GM12878 (cell line): ENCODE measurements at places on chromosomes 16 and 17.

GRCh38 chr17:40095944-40096791 is 4.2 kb downstream of the NR1D1 start:
- H3K27ac ChIP-seq = peak overlapping the region; percentile 83
- peak overlapping the region; percentile 61 for H3K4me3 ChIP-seq
- DNase-seq = peak; percentile 99

DNA sequence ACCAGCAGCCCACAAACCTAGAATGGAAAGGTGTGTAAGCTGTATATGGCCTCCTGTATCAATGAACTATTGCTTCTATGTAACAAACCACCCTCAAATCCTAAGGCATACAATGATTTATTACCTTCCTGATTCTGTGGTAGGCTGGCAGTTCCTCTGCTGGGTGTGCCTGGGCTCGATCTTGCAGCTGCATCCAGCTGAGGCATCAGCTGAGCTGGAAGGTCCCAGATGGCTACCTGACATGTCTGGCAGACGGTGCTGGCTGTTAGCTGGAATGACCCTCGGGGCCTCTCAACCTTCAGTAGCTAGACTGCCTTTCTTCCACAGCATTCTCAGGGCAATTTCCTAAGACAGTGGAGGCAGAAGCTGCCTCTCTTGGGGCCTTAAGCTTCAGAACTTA is 152.7 kb downstream of the RAB11FIP4 start:
- no peaks in the 10 kb centered on the region for H3K36me3 ChIP-seq
- H3K4me3 ChIP-seq = no peak overlapping the region
- no peaks in the 10 kb centered on the region for H3K4me1 ChIP-seq
- no peak overlapping the region for H3K27ac ChIP-seq

- no peaks in the 10 kb centered on the region for H3K4me1 ChIP-seq
- no peak overlapping the region for H3K4me3 ChIP-seq
- DNase-seq = no peak
- H3K36me3 ChIP-seq = no peaks in the 10 kb centered on the region
Measured at GRCh38 chr16:76500006-76500405, 222.8 kb downstream of the CNTNAP4 start.

GRCh38 chr17:27343294-27343693 is 49.4 kb downstream of the WSB1 start:
- H3K27me3 ChIP-seq = no peaks in the 10 kb centered on the region

DNA sequence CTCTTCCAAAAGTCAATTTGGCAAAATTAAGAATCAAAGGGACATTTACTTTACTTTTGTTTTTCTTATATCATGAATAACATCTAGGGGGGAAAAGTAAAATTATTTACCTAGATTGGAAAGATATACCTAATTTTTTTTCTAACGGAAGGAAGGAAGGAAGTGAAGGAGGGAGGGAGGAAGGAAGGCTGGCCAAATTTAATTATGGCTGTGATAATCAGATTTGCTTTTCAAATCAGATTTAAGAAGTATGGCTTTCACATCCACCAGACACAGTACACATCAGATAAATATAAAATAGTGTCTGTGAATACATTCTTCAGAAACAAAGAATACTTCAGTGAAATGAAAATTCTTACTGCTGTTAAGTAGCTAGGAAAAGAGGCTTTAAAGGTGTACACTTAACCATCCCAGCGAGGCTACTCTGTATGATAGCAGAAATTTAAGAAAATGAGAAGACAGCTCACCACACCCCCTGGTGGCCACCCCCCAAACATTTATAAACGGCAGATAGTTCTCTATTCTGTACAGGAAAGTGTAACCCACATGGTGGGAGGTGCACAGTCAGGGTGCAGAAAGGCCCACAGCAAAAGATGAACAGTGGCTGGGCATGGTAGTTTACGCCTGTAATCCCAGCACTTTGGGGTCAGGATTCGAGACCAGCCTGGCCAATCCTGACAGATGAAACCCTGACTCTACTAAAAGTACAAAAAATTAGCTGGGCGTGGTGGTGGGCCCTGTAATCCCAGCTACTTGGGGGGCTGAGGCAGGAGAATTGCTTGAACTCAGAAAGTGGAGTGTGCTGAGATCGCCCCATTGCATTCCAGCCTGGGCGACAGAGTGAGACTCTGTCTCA is 150.8 kb downstream of the SSH2 start:
- H3K36me3 ChIP-seq = no peaks in the 10 kb centered on the region
- H3K27me3 ChIP-seq = no peaks in the 10 kb centered on the region

DNA sequence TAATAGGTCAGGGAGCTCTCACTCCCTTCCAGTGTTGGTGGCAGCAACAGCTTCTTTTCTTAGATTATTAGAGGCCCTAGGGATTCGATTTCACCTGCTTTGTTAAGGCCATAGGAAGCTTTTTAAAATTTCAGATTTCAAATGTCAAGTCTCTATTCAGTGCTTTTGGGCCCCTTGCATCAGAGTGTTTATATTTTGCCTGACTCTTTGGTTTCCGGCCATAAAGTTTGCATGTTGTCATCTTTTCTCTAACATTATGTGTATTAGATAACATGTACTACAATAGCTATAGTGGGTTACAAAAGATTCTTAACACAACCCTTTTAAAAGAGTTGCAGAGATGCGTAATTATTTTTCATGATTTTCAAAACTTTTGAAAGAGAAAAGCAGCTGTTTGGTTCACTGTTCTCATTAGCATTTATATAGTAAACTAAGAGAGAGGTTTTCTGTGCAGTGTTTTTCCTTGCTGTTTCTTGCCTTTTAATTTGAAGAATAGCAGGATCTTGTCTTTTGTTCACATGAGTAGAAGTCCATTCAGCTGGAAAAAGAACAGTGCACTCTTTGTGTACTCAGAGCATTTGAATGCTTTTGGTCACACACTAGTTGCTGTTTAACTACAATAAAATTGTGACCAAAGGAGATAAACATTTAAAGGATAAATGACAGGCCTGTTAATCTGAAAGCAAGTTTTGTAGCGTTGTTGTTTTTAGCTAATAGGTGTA is 52.5 kb downstream of the FTO start:
- H3K27ac ChIP-seq = no peak overlapping the region
- no peaks in the 10 kb centered on the region for H3K27me3 ChIP-seq
- DNase-seq = no peak
- no peak overlapping the region for H3K4me3 ChIP-seq
- no peaks in the 10 kb centered on the region for H3K4me1 ChIP-seq
- no peaks in the 10 kb centered on the region for H3K36me3 ChIP-seq

- H3K27me3 ChIP-seq = no peaks in the 10 kb centered on the region
- H3K27ac ChIP-seq = no peak overlapping the region
- peaks cover 48% of the 10 kb centered on the region for H3K36me3 ChIP-seq
- H3K4me1 ChIP-seq = no peaks in the 10 kb centered on the region
- no peak overlapping the region for H3K4me3 ChIP-seq
Measured at GRCh38 chr17:80292521-80292971, 31.9 kb downstream of the RNF213 start.

DNA sequence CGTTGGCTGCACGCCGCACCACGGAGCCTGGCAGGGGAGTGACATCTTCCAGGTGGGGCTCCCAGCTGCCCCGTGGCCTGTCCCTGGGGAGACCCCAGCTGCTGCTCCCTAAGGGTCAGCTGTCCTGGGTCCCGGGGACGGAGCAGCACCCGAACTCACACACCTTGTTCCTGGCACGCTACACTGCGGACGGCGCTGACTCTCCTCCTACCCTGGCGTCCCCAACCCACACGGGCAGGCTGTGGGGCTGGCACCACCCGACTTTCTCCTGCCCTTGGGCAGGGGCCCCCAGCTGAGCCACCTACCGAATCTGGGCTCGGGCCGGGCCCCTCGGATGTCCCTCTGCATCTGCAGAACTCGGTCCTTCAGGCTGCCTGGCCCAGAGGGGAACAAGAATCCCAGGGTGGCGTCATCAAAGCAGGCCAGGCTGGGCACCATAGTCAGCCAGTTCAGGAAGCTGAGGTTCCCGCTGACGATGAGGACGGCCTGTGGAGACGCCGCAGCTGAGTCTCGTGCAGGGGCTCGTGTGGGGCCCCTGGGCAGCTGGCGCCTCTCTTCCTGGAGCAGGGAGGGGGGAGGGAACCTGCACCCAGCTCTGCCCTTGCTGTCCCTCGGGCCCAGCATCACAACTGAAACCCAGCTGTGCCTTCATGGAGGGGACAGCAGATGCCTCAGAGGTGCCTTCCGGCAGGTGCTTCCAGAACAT is 70.5 kb upstream of the GNG13 start:
- no peaks in the 10 kb centered on the region for H3K4me1 ChIP-seq
- no peak for DNase-seq
- no peaks in the 10 kb centered on the region for H3K27me3 ChIP-seq
- no peaks in the 10 kb centered on the region for H3K36me3 ChIP-seq
- no peak overlapping the region for H3K4me3 ChIP-seq

DNA sequence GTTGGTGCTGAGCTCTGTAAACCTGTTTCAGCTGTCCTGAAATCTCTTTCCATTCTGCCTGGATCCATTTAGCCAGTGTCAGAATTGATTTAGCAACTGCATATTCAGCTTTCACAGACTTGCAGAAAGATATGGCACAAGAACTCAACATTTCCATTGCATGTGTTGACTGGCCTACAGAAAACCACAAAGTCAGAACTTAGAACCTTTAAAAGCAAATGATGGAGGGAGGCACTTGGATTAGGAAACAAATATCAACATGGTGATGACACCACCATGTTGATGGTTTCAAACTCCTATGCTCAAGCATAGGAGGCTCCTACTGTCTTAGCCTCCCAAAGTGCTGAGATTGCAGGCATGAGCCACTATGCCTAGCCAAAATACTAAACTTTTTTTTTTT is 52.3 kb upstream of the ARL6IP1 start:
- no peak overlapping the region for H3K4me3 ChIP-seq
- H3K27ac ChIP-seq = no peak overlapping the region
- no peak for DNase-seq
- no peaks in the 10 kb centered on the region for H3K27me3 ChIP-seq
- peaks cover 1% of the 10 kb centered on the region for H3K36me3 ChIP-seq

- H3K27me3 ChIP-seq = no peaks in the 10 kb centered on the region
- no peak overlapping the region for H3K4me3 ChIP-seq
- DNase-seq = no peak
- no peak overlapping the region for H3K27ac ChIP-seq
- no peaks in the 10 kb centered on the region for H3K36me3 ChIP-seq
Measured at GRCh38 chr16:82732461-82732860, 105.7 kb downstream of the CDH13 start.

DNA sequence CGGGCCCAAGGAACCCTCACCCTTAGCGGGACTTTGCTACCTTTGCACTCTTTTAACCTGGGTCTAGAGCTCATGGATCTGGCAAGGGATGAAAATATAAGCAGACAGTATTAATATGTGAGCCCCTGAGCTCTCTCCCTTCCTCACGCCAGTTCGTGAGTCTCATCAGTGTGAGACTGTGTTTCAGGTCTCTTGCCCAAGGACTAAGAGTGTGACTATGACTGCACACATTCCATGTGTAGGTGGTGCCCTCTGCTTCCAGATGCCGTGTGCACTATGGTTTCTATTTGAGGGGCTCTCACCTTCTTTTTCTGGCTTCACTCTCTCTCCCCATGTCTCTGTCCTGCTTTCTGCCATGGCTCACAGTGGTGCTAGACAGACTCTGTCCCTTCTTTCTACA is 40.5 kb downstream of the DHRS7B start:
- no peaks in the 10 kb centered on the region for H3K27me3 ChIP-seq
- no peaks in the 10 kb centered on the region for H3K36me3 ChIP-seq
- no peak overlapping the region for H3K27ac ChIP-seq
- no peak for DNase-seq
